ENCODE measurements at places on chromosomes 5 and 9.

DNA sequence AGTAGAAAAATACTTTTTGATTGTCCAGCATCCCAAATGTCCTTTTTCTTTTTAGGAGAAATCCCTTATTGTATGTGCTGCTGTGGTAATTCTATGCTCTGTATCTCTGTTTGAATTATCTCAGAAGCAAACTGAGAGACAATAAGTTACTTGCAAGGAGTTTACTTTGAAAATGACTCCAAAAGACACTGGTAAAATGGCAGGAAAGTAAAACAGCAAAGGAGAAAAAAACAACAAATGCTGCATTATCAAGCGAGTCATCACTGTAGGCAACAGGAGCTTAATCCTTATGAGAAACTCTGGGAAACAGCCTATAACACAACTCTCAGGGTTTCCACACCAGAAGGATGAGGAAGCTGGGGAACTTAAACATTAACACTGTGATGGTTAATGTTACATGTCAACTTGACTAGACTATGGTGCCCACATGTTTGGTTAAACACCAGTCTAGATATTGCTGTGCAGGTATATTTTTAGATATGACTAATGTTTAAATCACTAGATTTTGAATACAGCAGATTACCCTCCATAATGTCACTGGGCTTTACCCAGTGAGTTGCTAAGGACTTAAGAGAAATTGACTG, 92.6 kb upstream of the GAS1 start:
- no peak for DNase-seq

DNA sequence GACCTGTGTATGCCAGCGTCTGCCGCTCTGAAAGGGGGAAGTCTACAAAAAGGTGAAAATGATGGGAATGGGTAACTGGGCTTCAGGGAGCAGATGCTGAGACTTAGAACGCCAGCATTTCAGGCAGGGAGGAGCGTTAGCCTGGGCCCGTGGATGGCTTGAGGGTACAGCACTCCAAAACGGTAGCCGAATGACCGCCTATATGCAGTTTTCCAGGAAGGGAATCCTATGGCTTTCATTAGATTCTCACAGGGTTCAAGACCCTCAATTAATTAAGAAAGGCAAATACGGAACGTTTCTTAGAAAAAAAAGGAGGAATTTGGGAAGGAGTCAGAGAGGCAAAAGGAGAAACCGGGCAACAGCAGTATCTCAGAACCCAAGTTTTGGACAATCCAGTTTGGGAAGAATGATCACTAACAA, 639 bp downstream of the AMACR start:
- DNase-seq, result no peak

- DNase-seq, result no peak
Observed at GRCh38 chr5:17105744-17106418, 111.5 kb upstream of the BASP1 start.

DNA sequence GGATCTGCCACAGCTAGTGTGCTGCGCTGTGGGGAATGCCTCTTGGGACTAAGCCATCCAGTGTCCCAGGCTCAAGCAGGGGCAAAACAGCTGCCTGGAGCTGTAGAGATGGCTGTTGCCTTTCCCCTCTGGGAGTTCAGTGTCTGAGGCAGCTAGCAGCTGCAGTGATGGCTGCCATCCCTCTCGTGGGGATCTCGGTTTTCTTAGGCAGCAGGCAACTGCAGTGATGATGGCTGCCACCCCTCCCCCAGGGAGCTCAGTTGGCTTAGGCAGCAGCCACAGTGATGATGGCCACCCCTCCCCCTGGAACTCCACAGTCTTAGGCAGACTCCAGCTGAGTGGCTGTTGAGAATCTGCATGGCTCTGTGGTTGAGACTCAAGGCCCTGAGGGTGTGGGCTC, 1389.2 kb upstream of the NUDT12 start:
- no peak for DNase-seq

DNA sequence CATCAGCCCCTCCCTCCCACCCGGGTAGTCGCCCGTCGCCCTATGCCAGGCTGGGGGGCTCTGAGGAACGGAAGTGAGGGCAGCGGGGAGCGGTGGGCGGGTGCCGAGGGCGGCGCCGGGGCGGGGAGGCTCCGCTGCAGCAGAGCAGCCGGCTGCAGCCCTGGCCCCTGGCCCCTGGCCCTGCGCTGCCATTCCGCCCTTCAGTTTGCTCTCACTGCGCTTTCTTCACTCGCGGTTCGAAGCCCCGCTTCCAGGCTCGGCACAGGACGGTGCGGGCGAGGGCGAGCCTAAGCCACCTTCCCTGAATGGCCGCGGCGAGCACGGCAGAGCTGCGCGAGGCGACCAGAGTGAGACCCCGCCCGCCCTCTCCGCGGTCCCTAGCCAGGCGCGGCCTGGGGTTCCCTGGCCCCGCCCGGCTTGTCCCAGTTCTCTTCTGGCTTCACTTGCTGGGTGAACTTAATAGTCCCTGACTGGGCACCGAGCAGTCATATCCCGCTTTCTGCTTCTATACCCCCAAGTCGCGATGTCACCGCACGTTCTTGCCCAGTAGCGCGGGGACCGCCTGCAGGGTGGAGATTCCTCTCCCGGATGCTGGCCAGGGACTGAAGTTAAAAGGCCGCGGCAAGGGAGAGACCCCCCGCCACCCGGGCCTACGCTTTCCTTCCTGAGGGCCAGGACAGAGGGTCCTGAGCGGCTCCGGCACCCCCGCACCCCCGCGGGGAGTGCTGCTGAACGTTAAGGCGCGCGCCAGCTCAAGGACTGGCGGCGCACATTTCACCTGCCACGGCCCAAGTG, 623 bp upstream of the TRIM36 start:
- DNase-seq, result no peak
